Aorta (tissue), 5 donors: ENCODE measurements at places on chromosomes 16 and 17. TPM values are rescaled to one million over a fixed set of nuclear protein-coding genes. Genes with fewer than 3 reads are reported as not detected.

Gene OR3A3
- not detected for total RNA-seq

Gene NPIPA3
- 5.4 TPM for total RNA-seq

Gene CEMP1
- not detected for total RNA-seq

GRCh38 chr17:15085890-15086677, 179.0 kb downstream of the PMP22 start:
- no peaks in the 10 kb centered on the region for H3K36me3 ChIP-seq
- H3K4me3 ChIP-seq, result no peak overlapping the region
- H3K27ac ChIP-seq, result no peak overlapping the region
- H3K27me3 ChIP-seq, result no peaks in the 10 kb centered on the region
- no peak for DNase-seq

GRCh38 chr17:14068542-14069250, 608 bp upstream of the COX10 start:
- no peaks in the 10 kb centered on the region for H3K36me3 ChIP-seq
- H3K4me3 ChIP-seq, result peak overlapping the region; percentile 95
- H3K4me1 ChIP-seq, result peaks cover 8% of the 10 kb centered on the region
- DNase-seq, result no peak

GRCh38 chr17:67994817-67995569, 1.3 kb downstream of the C17orf58 start:
- H3K27ac ChIP-seq, result no peak overlapping the region
- H3K4me1 ChIP-seq, result no peaks in the 10 kb centered on the region
- H3K27me3 ChIP-seq, result no peaks in the 10 kb centered on the region
- no peak for DNase-seq
- peak overlapping the region; percentile 52 for H3K4me3 ChIP-seq
- no peaks in the 10 kb centered on the region for H3K36me3 ChIP-seq

DNA sequence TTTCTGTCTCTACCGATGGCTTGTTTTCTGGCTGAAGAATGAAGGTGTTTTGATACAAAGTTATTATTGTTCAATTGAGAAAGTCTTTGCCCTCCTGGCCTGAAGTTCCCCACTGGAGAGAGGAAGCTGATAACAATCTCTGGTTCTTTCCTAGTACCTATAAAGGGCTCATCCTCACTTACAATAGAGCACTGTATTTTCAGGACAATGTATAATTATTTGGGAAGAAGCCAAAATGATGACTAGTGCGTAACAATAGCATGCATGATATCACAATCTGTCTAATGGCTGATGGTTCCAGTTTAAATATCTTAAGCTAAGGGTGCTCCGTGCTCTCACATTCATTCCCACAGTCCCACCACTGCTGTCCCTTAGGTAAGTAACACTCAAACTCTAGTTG, 230.7 kb downstream of the IRX3 start:
- H3K36me3 ChIP-seq, result no peaks in the 10 kb centered on the region
- no peaks in the 10 kb centered on the region for H3K27me3 ChIP-seq
- H3K4me1 ChIP-seq, result no peaks in the 10 kb centered on the region
- H3K27ac ChIP-seq, result no peak overlapping the region
- H3K4me3 ChIP-seq, result no peak overlapping the region
- no peak for DNase-seq

DNA sequence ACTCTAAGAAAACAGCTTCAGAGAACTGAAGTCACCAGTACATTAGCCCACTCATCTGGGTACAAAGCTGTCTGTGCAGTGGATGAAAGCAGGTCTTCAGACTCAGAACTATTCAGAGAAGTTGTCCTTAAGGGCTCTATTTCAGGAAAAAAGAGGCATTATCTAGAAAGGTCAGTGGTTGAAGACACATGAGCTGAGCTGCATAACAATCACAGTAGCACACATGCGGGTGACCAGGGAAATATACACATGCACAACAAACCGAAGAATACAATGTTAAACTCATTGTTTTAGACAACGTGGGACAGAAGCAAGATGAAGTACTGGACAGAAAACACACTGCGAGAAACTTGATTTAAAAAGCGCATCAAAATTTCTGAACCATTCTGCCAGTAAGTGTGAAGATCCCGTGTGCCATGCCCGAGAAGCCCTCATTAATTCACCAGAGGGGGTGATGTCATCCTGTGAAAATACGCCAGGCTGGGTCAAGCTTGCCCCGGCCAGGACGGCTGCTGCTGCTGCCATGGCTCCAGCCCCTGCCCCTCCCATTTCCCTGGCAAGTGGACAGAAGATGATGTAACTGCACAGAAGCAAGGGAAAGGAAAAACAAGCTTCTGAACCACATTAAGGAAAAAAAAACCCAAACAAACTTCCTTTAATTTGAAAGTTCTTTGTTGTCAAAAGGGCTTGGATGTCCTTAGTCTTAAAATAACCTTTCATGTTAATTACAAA, 10.1 kb downstream of the DYNC1LI2 start:
- no peak overlapping the region for H3K4me3 ChIP-seq
- DNase-seq, result peak; percentile 92
- peak overlapping the region; percentile 80 for H3K27ac ChIP-seq
- no peaks in the 10 kb centered on the region for H3K4me1 ChIP-seq
- H3K27me3 ChIP-seq, result no peaks in the 10 kb centered on the region

- H3K4me3 ChIP-seq, result no peak overlapping the region
- H3K27ac ChIP-seq, result no peak overlapping the region
- DNase-seq, result no peak
- no peaks in the 10 kb centered on the region for H3K4me1 ChIP-seq
- no peaks in the 10 kb centered on the region for H3K27me3 ChIP-seq
Measured at GRCh38 chr16:86142801-86143236, 243.9 kb downstream of the IRF8 start.

DNA sequence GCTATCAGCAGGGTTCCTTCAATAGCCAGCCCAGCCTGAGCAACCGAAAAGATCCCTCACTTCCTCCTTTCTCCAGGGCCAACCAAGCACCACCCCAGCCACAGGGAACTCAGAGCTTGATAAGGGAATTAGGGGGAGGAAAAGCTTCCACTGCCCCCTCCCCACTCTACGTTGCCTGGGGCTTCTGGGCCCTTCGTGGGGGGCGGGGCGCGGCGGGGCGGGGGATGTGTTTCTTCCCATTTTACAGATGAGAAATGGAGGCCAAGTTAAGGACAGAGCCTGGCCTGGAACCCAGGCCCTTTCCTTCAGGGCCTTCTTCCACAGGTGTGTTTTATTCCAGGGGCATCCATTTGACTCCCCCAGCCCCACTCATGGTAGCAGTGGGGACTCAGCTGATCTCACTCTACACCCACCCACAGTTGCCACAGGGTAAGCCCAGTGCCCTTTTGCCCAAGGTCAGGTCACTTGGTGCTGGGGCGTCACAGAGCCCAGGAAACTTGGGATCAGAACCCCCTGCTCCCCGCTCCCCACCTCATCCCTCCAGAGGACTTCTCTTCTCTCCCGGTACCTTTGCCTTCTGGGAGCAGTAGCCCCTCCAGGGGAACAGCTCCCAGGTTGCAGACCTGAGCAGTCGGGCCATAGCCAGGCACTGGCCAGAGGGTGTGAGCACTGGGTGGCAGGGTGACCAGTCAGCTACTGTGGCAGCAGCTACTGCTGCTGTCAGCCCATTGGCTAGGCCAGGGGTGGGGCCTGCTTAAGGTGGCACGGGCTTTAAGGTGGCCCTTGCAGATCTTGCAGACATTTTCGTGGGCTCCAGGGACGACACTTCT, at the start of gene LDHD:
LDHD (minus strand) TSS at position 700 of the 830 bp plus-strand sequence; CDS start at position 640, 60 bp downstream.
- H3K36me3 ChIP-seq, result no peaks in the 10 kb centered on the region
- peak; percentile 89 for DNase-seq
- no peaks in the 10 kb centered on the region for H3K4me1 ChIP-seq
- no peaks in the 10 kb centered on the region for H3K27me3 ChIP-seq

- no peak for DNase-seq
- no peak overlapping the region for H3K27ac ChIP-seq
- H3K27me3 ChIP-seq, result no peaks in the 10 kb centered on the region
- H3K4me3 ChIP-seq, result no peak overlapping the region
- H3K4me1 ChIP-seq, result no peaks in the 10 kb centered on the region
- no peaks in the 10 kb centered on the region for H3K36me3 ChIP-seq
Measured at GRCh38 chr16:86288716-86289294, 221.5 kb upstream of the FOXF1 start.

- peaks cover 3% of the 10 kb centered on the region for H3K36me3 ChIP-seq
- peak overlapping the region; percentile 90 for H3K27ac ChIP-seq
- no peak for DNase-seq
- no peaks in the 10 kb centered on the region for H3K27me3 ChIP-seq
Measured at GRCh38 chr17:10681866-10682446, 15.4 kb downstream of the SCO1 start.

DNA sequence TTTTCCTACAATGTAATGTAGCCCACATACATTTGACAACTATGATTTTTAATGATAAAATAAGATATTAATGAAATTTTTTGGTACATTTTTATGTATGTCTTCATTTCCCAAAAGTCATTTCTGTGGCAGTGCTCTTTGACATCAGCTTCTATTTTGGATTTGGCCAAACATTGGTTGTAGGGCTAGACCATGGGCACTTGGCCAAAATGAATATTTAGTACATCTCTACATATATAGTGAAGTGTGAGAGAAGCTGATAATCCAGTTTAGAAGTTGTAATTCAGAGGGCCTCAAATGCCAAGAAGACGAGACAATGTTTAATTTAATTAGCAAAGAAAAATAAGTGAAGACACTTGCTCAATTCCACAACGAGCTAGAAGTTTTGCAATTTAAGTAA, 724.9 kb upstream of the SOX9 start:
- H3K27ac ChIP-seq, result no peak overlapping the region
- no peaks in the 10 kb centered on the region for H3K36me3 ChIP-seq
- no peaks in the 10 kb centered on the region for H3K4me1 ChIP-seq
- no peaks in the 10 kb centered on the region for H3K27me3 ChIP-seq
- no peak for DNase-seq
- H3K4me3 ChIP-seq, result no peak overlapping the region
